Activated CD8-positive, alpha-beta memory T cell treated with anti-CD3 and anti-CD28 coated beads, Interleukin-2, amount 10 ng/mL, durations not matched to agents 7 days and 5 days (primary cell): ENCODE measurements at places on chromosomes 11 and 22. TPM values are rescaled to one million over a fixed set of nuclear protein-coding genes. Genes with fewer than 3 reads are reported as not detected.
A peak's percentile ranks its signal among the peaks of the same experiment; 100 is the strongest.

APLNR gene
- not detected for total RNA-seq

MN1 gene
- 0.14 TPM for total RNA-seq

PNPLA3 gene
- 0.19 TPM for total RNA-seq

NXPE4 gene
- not detected for total RNA-seq

ADM gene
- 0.54 TPM for total RNA-seq

OR51I1 gene
- not detected for total RNA-seq

OR10G8 gene
- total RNA-seq = not detected

ZNF280B gene
- total RNA-seq = 2.4 TPM

ASPHD2 gene
- 17.0 TPM for total RNA-seq

IFITM1 gene
- total RNA-seq = 459 TPM

TMEM191B gene
- total RNA-seq = 2.8 TPM

DNA sequence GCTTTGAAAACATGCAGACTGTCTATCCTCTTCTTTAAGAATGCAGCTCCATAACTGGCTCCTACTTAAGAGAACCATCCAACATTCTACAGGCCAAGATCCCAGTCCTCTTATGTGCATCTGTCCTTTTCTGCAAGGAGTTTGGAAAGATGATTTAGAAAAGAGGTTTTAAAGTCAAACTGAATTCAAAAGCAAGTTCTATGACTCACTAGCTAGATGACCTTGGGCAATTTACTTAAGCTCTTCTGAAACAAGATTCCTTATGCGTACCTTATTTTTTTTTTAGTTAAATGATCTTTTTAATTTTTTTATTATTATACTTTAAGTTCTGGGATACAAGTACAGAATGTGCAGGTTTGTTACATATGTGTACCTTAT is 29.2 kb downstream of the GUCY1A2 start:
- no peak overlapping the region for H3K27ac ChIP-seq
- DNase-seq = no peak
- H3K27me3 ChIP-seq = no peaks in the 10 kb centered on the region
- no peaks in the 10 kb centered on the region for H3K36me3 ChIP-seq
- H3K4me3 ChIP-seq = no peak overlapping the region
- no peaks in the 10 kb centered on the region for H3K4me1 ChIP-seq

GRCh38 chr22:23571486-23571885 is 8.6 kb downstream of the IGLL1 start:
- H3K27me3 ChIP-seq = peaks cover 30% of the 10 kb centered on the region
- no peak for DNase-seq
- H3K4me1 ChIP-seq = no peaks in the 10 kb centered on the region
- no peaks in the 10 kb centered on the region for H3K36me3 ChIP-seq
- no peak overlapping the region for H3K4me3 ChIP-seq

DNA sequence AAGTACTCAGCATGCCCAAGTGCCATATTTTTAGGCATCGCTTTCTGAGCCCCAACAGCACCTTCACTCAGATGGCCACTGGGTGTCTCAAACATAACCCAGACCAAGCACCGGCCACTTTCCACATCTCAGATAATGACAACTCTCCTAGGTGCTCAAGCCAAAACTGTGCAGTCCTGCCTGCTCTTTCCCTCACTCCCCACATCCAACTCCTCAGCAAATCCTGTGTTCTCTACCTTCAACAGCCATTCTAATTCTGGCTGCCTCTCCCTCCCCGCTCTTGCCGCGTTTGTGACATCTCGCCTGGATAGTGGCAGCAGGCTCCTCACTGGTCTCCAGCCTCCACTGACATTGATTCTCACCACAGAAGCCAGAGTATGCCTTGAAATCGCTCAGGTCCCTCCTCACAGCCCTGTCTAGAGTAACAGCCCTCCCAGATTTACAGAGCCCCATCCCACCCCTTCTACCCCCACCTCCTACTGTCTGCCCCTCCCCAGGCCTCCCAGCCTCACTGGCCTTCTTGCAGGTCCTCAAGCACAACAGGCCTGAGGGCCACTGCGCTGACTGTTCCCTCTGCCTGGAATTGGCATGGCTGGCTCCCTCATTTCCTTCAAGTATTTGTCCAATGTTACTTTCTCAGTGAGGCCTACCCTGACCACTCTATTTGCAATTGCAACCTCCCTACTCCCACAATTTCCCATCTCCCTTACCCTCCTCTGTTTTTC is 1.3 kb upstream of the PHETA2 start:
- peaks cover 34% of the 10 kb centered on the region for H3K4me1 ChIP-seq
- DNase-seq = no peak
- peaks cover 8% of the 10 kb centered on the region for H3K36me3 ChIP-seq
- peak overlapping the region; percentile 45 for H3K4me3 ChIP-seq

DNA sequence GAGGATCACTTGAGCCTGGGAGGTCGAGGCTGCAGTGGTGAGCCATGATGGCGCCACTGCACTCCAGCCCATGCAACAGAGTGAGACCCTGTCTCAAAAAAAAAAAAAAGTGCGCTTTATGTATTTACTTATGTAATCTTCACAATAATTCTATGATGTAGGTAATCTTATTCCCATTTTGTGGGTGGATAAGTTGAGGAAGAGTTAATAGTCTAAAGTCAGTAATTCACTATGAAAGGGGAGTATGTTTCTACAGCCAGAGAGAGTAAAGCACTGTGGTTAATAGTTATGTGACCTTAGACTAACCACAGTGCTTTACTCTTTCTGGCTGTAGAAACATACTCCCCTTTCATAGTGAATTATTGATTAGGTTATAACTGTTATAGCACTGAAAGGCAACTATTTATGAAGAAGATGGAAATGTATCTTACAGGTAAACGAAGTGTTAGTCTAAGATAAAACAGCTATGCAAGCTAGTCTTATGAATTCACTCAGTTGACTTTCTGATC is 11.9 kb downstream of the CTR9 start:
- peaks cover 50% of the 10 kb centered on the region for H3K36me3 ChIP-seq
- peaks cover 18% of the 10 kb centered on the region for H3K4me1 ChIP-seq

- H3K27me3 ChIP-seq = peaks cover 4% of the 10 kb centered on the region
- no peaks in the 10 kb centered on the region for H3K36me3 ChIP-seq
- H3K27ac ChIP-seq = no peak overlapping the region
- peaks cover 23% of the 10 kb centered on the region for H3K4me1 ChIP-seq
Observed at GRCh38 chr11:2263071-2263565, 7.3 kb downstream of the ASCL2 start.

GRCh38 chr11:49432242-49432848 is 223.9 kb upstream of the FOLH1 start:
- no peak for DNase-seq
- no peak overlapping the region for H3K27ac ChIP-seq
- H3K27me3 ChIP-seq = no peaks in the 10 kb centered on the region
- H3K4me3 ChIP-seq = no peak overlapping the region
- no peaks in the 10 kb centered on the region for H3K36me3 ChIP-seq

- no peak overlapping the region for H3K27ac ChIP-seq
- peaks cover 9% of the 10 kb centered on the region for H3K27me3 ChIP-seq
- no peak for DNase-seq
- H3K36me3 ChIP-seq = no peaks in the 10 kb centered on the region
- H3K4me3 ChIP-seq = no peak overlapping the region
- no peaks in the 10 kb centered on the region for H3K4me1 ChIP-seq
Observed at GRCh38 chr22:26215736-26216135, 46.5 kb downstream of the SEZ6L start.

DNA sequence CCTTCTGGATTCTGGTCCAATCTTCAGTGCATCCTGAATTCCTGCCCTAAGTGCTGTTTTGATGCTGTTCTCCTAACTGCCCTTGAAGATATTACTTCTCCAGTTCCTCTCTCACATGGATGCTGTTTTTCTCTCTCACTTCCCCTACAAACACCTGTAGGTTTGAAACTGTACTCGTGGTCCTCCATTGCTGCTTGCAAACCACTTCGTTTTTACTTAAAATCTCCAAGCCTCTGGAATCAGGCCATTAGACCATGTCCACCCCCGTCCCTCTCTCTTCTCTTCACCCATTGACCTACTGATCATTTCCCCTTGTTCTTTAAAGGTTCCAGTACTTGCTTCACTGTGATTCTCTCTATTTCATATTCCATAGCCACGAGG is 988.1 kb downstream of the NTM start:
- peaks cover 13% of the 10 kb centered on the region for H3K36me3 ChIP-seq
- H3K27me3 ChIP-seq = peaks cover 4% of the 10 kb centered on the region
- H3K4me3 ChIP-seq = peak overlapping the region; percentile 34
- peaks cover 51% of the 10 kb centered on the region for H3K4me1 ChIP-seq
- peak overlapping the region; percentile 96 for H3K27ac ChIP-seq

GRCh38 chr22:48061726-48062125 is 1299.3 kb downstream of the TBC1D22A start:
- H3K4me1 ChIP-seq = no peaks in the 10 kb centered on the region
- H3K36me3 ChIP-seq = no peaks in the 10 kb centered on the region
- peaks cover 3% of the 10 kb centered on the region for H3K27me3 ChIP-seq
- DNase-seq = no peak

DNA sequence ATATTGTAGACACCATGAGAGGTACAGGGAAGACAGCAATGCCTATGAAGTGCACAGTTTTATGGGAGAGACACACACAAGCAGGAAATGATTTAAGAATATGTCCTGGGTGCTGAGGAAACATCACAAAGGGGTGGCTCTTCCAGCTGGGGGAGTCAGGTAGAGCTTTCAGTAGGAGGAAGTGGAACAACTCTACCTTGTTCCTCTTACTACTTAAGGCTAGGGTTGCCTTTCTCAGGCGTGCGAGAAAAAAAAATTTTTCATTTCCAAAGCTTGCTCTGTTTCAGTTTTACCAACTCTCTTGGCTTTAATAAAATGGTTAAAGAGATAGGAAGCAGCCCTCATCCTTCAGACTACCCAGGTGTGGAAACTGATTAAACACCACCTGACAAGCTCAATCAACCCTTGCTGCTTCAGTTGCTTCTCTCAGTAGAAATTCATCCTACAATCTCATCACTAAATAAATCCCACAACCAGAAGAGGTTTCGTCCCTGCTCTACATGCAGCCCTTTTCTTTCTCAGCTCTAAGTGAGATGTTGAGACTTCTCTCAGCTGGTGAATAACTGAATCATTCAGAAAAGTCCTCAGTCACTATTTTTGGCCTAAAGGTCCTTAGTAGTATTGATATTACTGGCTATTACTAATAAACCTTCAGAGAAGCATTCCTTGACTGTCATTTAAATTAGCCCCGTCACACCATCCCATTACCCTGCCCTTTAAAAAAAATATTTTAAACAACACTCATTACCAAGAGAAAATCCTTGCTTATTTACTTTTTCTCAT is 5.9 kb downstream of the ABTB2 start:
- no peak overlapping the region for H3K4me3 ChIP-seq
- peaks cover 1% of the 10 kb centered on the region for H3K36me3 ChIP-seq
- no peak for DNase-seq
- no peak overlapping the region for H3K27ac ChIP-seq
- peaks cover 54% of the 10 kb centered on the region for H3K27me3 ChIP-seq

GRCh38 chr11:23233075-23233474 is 372.8 kb upstream of the CCDC179 start:
- no peaks in the 10 kb centered on the region for H3K27me3 ChIP-seq
- H3K4me1 ChIP-seq = no peaks in the 10 kb centered on the region
- no peaks in the 10 kb centered on the region for H3K36me3 ChIP-seq
- no peak for DNase-seq

DNA sequence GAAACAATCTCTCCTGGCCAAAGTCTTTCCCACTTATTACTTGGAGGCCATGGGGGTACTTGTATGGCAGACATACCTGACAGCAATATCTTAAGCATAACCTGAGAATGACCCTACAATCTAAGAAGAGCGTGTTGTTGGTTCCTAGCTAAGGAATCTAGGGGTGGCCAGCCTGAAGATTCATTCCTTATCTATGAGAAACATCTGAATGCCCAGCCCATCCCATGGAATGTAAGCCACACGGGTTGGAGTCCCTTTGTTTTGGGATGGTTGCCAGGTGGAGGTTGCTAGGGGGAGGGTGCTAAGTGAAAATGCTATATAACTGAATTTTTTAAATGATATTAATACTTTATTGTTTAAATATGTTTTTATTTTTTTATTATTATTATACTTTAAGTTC is 725.0 kb downstream of the ETS1 start:
- H3K4me3 ChIP-seq = no peak overlapping the region
- DNase-seq = no peak
- no peak overlapping the region for H3K27ac ChIP-seq
- no peaks in the 10 kb centered on the region for H3K4me1 ChIP-seq
- peaks cover 5% of the 10 kb centered on the region for H3K27me3 ChIP-seq
- H3K36me3 ChIP-seq = no peaks in the 10 kb centered on the region

GRCh38 chr11:122494221-122494620 is 161.3 kb upstream of the UBASH3B start:
- no peak for DNase-seq
- peaks cover 2% of the 10 kb centered on the region for H3K27me3 ChIP-seq

- H3K4me3 ChIP-seq = no peak overlapping the region
- H3K36me3 ChIP-seq = no peaks in the 10 kb centered on the region
- H3K27ac ChIP-seq = no peak overlapping the region
- no peaks in the 10 kb centered on the region for H3K27me3 ChIP-seq
- H3K4me1 ChIP-seq = no peaks in the 10 kb centered on the region
Observed at GRCh38 chr11:118544010-118544646, 13.1 kb downstream of the TMEM25 start.

- no peak overlapping the region for H3K4me3 ChIP-seq
- H3K36me3 ChIP-seq = peaks cover 15% of the 10 kb centered on the region
- H3K4me1 ChIP-seq = peaks cover 39% of the 10 kb centered on the region
- DNase-seq = peak; percentile 69
Observed at GRCh38 chr22:46758867-46759290, 3.6 kb upstream of the TBC1D22A start.

- H3K36me3 ChIP-seq = peaks cover 13% of the 10 kb centered on the region
- no peak overlapping the region for H3K27ac ChIP-seq
- H3K4me1 ChIP-seq = peaks cover 4% of the 10 kb centered on the region
- DNase-seq = no peak
- no peak overlapping the region for H3K4me3 ChIP-seq
Observed at GRCh38 chr22:36246718-36247117, 6.2 kb upstream of the APOL1 start.

GRCh38 chr22:24051568-24051967 is 40.5 kb downstream of the CABIN1 start:
- no peaks in the 10 kb centered on the region for H3K27me3 ChIP-seq
- no peak overlapping the region for H3K27ac ChIP-seq
- no peak for DNase-seq
- H3K36me3 ChIP-seq = peaks cover 31% of the 10 kb centered on the region
- no peak overlapping the region for H3K4me3 ChIP-seq
- no peaks in the 10 kb centered on the region for H3K4me1 ChIP-seq

- peak; percentile 78 for DNase-seq
- peak overlapping the region; percentile 30 for H3K4me3 ChIP-seq
- peak overlapping the region; percentile 83 for H3K27ac ChIP-seq
- peaks cover 5% of the 10 kb centered on the region for H3K36me3 ChIP-seq
Observed at GRCh38 chr22:44455151-44455962, 42.7 kb downstream of the RTL6 start.

DNA sequence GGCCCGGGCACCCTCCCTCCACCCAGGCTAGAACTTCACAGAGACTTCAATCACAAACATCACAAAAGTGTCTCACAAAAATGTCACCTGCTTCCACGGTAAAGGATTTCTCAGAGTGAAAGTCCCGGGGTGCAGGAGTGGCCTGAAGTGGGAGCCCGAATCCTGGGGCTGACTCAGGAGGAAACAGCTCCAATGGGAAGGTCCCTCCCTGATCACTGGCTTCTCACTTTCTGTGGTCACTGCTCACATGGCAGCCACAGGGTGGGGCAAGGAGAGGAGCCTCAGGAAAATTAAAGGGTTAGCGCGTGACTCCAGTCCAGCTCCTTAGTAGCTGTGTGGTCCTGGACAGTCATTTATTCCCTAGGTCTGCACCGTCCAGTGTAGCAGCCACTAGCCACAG is 564.5 kb upstream of the B3GAT1 start:
- no peaks in the 10 kb centered on the region for H3K4me1 ChIP-seq
- DNase-seq = no peak
- no peaks in the 10 kb centered on the region for H3K36me3 ChIP-seq
- H3K27ac ChIP-seq = no peak overlapping the region
- H3K4me3 ChIP-seq = no peak overlapping the region

- H3K4me1 ChIP-seq = peaks cover 19% of the 10 kb centered on the region
- H3K27ac ChIP-seq = no peak overlapping the region
- DNase-seq = no peak
- no peaks in the 10 kb centered on the region for H3K27me3 ChIP-seq
- H3K36me3 ChIP-seq = peaks cover 15% of the 10 kb centered on the region
Observed at GRCh38 chr22:20106849-20107237, 9.1 kb upstream of the RANBP1 start.
